Dermis lymphatic vessel endothelial cell (primary cell): ENCODE measurements at places on chromosomes 2 and 18. TPM values are rescaled to one million over a fixed set of nuclear protein-coding genes. Genes with fewer than 3 reads are reported as not detected.

CHAC2 gene
- total RNA-seq = 3.5 and 4.6 TPM in 2 replicates

PRKAG3 gene
- total RNA-seq = not detected in 2 replicates

DSC1 gene
- total RNA-seq = not detected in 2 replicates

IL36G gene
- total RNA-seq = not detected in 2 replicates

RABL2A gene
- 4.1 and 5.2 TPM in 2 replicates for total RNA-seq

EPAS1 gene
- total RNA-seq = 105 and 167 TPM in 2 replicates

NT5C1B gene
- total RNA-seq = not detected in 2 replicates

SP100 gene
- 48.9 and 56.7 TPM in 2 replicates for total RNA-seq

SERPINB11 gene
- total RNA-seq = not detected in 2 replicates

SS18 gene
- total RNA-seq = 61.2 and 68.0 TPM in 2 replicates

DSG2 gene
- 6.2 and 15.0 TPM in 2 replicates for total RNA-seq

TCF4 gene
- 471 and 911 TPM in 2 replicates for total RNA-seq

LOXHD1 gene
- 0.11 and 0.26 TPM in 2 replicates for total RNA-seq

CYTIP gene
- total RNA-seq = not detected in 2 replicates

GCG gene
- total RNA-seq = not detected in 2 replicates

GAREM2 gene
- total RNA-seq = 0.17 and 0.22 TPM in 2 replicates

RGPD4 gene
- not detected in 2 replicates for total RNA-seq

LONRF2 gene
- total RNA-seq = under 0.01 TPM in 2 replicates

SERPINB2 gene
- not detected in 2 replicates for total RNA-seq
